ENCODE measurements at places on chromosomes 5 and 9.

- no peaks in the 10 kb centered on the region for H3K4me1 ChIP-seq
- H3K27me3 ChIP-seq, result no peaks in the 10 kb centered on the region
- no peak overlapping the region for H3K4me3 ChIP-seq
- no peaks in the 10 kb centered on the region for H3K36me3 ChIP-seq
- no peak overlapping the region for H3K27ac ChIP-seq
Measured at GRCh38 chr5:74304536-74304935, 336.0 kb downstream of the ENC1 start.

DNA sequence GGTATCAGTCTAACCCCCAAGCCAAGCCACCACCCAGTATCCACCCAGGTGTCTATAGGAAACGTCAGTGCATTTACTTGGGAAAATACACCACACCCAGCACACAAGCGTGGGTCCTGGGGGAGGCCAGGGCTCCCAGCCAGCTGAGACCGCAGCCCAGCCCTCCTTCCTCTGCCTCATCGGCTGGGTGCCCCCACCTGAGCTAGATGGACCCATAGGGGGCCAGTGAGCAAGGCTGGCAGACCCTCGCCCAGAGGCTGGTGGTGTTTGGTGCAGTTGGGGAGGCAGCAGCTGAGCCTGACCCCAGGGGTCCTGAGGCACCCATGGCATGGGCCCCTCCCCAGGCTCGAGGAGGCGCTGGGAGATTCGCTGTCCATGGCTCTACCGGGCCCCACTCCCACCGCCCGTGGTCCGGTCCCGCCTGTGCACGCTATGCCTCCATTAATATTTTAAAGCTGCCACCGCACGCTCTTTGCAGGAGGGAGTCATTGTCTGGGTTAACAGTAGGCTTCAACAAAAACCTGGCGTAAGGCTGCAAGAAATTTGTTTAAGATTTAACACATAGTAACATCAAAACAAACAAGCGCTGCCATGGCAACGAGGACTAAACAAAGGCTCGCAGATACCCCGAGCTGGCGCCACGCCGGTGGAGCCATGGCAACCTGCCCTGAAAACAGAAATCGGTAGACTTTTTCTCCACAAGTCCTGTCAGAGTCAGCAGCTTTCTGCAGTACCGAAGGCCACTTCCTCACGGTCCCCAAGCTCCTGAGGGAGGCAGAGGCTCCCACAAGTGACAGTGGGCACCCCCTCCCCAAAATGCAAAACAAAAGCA, 20.6 kb downstream of the TPPP start:
- H3K36me3 ChIP-seq, result peaks cover 1% of the 10 kb centered on the region
- peak overlapping the region; percentile 38 for H3K27ac ChIP-seq
- H3K4me3 ChIP-seq, result no peak overlapping the region
- no peak for DNase-seq
- peaks cover 21% of the 10 kb centered on the region for H3K4me1 ChIP-seq
- peaks cover 12% of the 10 kb centered on the region for H3K27me3 ChIP-seq

DNA sequence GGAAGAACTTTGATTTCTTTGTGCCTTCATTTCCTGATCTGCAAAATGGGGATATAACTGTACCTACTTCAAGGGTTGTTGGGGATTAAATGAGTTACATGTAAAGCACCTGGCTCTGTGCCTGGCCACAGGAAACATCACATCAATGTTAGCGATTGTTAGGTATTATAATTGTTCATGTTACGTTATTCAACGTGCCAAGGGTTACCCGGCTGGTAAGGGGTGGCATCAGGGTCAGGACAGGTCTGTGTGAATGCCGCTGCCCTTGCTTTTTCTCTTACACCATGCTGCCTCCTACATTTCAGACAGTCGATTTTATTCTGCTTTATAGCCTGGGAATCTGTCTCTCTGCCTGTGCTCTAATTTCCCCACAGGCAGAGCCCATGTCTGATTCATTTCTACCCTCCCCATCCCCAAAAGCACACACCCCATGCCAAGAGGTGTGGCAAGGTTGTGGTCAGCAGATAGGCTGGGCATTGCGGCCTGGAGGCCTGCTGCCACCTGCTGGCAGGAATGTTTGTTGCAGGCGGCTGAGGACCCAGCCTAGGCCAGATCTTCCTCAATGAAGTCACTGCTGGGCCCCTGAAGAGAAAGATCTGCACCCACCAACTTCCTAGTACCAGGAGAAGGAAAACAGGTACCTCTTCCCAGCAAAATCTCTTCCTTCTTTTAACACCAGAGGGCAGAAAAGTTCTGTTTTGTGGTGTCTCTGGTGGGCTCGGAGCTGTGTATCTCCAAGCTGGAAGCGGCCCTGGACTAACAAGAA, 5.3 kb downstream of the ANKS6 start:
- H3K36me3 ChIP-seq, result peaks cover 10% of the 10 kb centered on the region
- DNase-seq, result peak; percentile 93
- no peak overlapping the region for H3K4me3 ChIP-seq
- H3K27me3 ChIP-seq, result no peaks in the 10 kb centered on the region
- peaks cover 18% of the 10 kb centered on the region for H3K4me1 ChIP-seq

GRCh38 chr9:35795695-35796094, 4.3 kb downstream of the NPR2 start:
- H3K27ac ChIP-seq, result no peak overlapping the region
- H3K27me3 ChIP-seq, result no peaks in the 10 kb centered on the region
- no peaks in the 10 kb centered on the region for H3K36me3 ChIP-seq
- DNase-seq, result no peak

GRCh38 chr5:110572729-110573128, 153.7 kb downstream of the TMEM232 start:
- no peaks in the 10 kb centered on the region for H3K36me3 ChIP-seq
- H3K4me3 ChIP-seq, result no peak overlapping the region
- H3K4me1 ChIP-seq, result no peaks in the 10 kb centered on the region
- H3K27me3 ChIP-seq, result no peaks in the 10 kb centered on the region

GRCh38 chr5:109911731-109912130, 222.0 kb downstream of the MAN2A1 start:
- DNase-seq, result no peak
- H3K36me3 ChIP-seq, result no peaks in the 10 kb centered on the region
- no peaks in the 10 kb centered on the region for H3K27me3 ChIP-seq

DNA sequence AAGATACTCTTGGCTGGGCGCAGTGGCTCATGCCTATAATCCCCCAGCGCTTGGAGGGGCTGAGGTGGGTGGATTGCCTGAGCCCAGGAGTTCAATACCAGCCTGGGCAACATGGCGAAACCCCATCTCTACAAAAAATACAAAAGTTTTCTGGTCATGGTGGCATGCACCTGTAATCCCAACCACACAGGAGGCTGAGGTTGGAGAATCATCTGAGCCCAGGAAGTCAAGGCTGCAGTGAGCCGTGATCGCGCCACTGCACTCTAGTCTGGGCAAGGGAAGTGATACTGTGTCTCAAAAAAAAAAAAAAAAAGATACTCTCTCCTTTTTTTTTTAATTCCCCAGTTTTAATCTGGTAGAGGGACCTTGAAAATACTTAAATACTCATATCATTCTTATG, 15.0 kb downstream of the ANKRD33B start:
- H3K4me1 ChIP-seq, result no peaks in the 10 kb centered on the region
- no peak for DNase-seq
- H3K36me3 ChIP-seq, result no peaks in the 10 kb centered on the region
- no peak overlapping the region for H3K4me3 ChIP-seq
- H3K27ac ChIP-seq, result no peak overlapping the region
- no peaks in the 10 kb centered on the region for H3K27me3 ChIP-seq

DNA sequence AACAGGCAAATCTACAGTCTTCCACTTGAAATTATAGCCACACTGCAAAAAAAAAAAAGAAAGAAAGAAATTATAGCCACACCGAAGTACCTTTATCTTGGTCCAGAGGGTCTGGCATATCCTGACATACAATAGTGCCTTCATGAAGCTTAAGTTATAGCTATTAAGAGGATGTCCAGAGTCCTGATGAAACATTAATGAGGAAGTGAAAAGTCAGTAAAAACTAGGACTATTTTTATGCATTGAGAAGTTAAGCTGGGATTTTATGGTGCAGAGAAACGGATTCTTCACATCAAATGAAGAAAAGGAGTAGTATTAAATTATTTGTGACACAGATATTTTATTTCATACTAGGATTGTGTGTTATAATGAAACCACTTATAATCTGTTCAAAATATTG, 123.9 kb downstream of the SV2C start:
- no peak overlapping the region for H3K4me3 ChIP-seq
- no peaks in the 10 kb centered on the region for H3K36me3 ChIP-seq
- no peak overlapping the region for H3K27ac ChIP-seq
- no peaks in the 10 kb centered on the region for H3K27me3 ChIP-seq
- H3K4me1 ChIP-seq, result no peaks in the 10 kb centered on the region
- no peak for DNase-seq

All from H1 (cell line).